ENCODE measurements at places on chromosomes 5 and 9.
A peak's percentile ranks its signal among the peaks of the same experiment; 100 is the strongest.

- DNase-seq: no peak
These were observed 27.3 kb downstream of the CENPP start for GRCh38 chr9:92353051-92353450.

GRCh38 chr5:109034306-109034705 is 286.6 kb downstream of the FER start:
- DNase-seq: no peak

- DNase-seq: peak; percentile 22
These were observed 31.6 kb downstream of the ADRA1B start for GRCh38 chr5:159947708-159948358.

- peak; percentile 72 for DNase-seq
These were observed 5.9 kb downstream of the ATPSCKMT start for GRCh38 chr5:10243660-10244240.

DNA sequence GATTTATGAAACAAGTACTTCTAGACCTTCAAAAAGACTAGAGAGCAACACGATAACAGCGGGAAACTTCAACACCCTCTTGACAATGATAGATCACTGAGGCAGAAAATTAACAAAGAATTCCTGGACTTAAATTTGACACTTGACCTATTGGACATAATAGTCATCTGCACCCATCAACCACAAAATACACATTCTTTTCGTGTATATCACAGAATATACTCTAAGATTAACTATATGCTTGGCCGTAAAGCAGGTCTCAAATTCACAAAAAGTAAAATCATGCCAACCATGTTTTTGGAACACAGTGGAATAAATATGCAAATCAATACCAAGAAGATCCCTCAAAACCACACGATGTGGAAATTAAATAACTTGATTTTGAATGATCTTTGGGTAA is 559.4 kb downstream of the DNAH5 start:
- no peak for DNase-seq
